ENCODE measurements at places on chromosomes 12 and 14. TPM values are rescaled to one million over a fixed set of nuclear protein-coding genes. Genes with fewer than 3 reads are reported as not detected.

Gene FOXN4
- 1.3 TPM for polyA plus RNA-seq

Gene IL23A
- 0.80 TPM for polyA plus RNA-seq

Gene PGF
- 8.1 TPM for polyA plus RNA-seq

Gene HNF1A
- polyA plus RNA-seq, result 0.36 TPM

Gene KRT78
- not detected for polyA plus RNA-seq

Gene TAS2R42
- polyA plus RNA-seq, result not detected

Gene TAC3
- polyA plus RNA-seq, result 8.1 TPM

Gene STAC3
- 10.9 TPM for polyA plus RNA-seq

Gene TAS2R46
- not detected for polyA plus RNA-seq

Gene C2CD5
- polyA plus RNA-seq, result 60.0 TPM
